ENCODE measurements at places on chromosomes 12 and 14. TPM values are rescaled to one million over a fixed set of nuclear protein-coding genes. Genes with fewer than 3 reads are reported as not detected.

Gene JAG2
- 6.3 TPM for polyA plus RNA-seq

Gene HCAR3
- polyA plus RNA-seq = 0.34 TPM

DNA sequence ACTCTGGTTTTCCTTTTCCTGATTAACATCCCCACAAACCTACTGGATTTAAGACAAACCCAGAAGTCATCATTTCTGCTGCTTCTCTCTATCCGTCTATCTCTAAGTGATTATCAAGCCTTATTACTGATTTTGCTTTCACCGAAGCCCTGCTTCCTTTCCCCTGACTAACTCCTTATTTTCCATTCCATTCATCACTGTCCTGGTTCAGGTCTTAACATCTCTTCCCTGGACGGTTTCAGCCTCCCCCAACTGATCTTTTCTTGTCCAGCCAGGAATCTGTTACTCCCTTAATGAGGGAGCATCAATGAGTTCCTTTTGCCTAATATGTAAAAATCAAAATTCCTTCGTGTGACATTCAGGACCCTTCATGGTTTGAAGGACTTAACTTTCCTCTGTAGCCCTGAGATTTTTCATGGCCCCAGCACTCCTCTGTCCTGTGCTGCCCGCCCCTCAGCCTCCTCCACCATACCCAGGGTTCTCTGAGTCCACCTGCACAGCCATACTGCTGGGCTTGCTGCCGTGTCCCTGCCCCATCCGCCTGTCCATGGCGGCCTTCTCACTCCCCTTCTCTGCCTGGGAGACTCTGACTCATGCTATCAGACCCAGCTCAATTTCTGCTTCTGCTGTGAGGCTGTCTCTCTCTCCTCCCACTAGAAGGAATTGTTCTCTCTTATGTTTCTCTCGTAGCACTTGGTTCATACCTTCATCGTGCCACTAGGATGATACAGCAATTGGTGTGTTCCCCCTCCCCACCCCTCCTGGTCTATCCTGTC, 167.8 kb upstream of the HIF1A start:
- DNase-seq = no peak

Gene KRT82
- not detected for polyA plus RNA-seq

DNA sequence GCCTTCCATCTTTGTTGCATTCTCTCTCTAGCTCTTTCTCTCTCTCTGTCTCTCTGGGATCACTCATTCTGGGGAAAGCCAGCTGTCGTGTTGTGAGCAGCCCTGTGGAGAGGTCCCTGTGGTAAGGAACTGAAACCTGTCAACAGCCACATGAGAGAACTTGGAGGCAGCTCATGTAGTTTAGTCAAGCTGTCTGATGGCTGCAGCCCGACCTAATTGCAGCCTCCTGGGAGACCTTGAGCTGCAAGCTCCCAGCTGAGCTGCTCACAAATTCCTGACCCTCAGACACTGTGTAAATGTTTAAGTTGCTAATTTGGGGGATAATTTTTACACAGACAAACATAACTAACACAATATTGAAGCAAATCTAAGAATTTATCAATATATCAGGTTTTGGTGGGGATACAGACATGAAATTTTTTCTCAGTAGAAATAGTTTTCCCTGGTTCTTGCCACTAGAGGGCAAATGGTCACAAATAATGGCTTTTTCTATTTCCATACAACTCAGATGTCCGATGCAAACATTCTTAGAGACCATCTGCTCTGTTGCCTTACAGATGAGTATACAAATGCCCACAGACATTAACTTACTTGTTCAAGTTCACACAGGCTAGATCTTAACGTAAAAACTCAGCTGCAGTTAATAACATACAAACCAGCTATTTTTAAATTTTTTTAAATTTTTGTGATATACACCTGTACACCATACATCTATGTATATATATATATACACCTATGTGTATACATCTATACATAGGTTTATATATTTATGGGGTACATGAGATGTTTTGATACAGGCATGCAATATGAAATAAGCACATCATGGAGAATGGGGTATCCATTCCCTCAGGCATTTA, 15.5 kb upstream of the KRR1 start:
- no peak for DNase-seq

GRCh38 chr12:51923506-51924365, 16.4 kb downstream of the ACVRL1 start:
- DNase-seq = no peak

Gene SLC6A13
- 45.9 TPM for polyA plus RNA-seq

Gene PRR4
- polyA plus RNA-seq = 8.5 TPM
